HepG2 (cell line): ENCODE measurements at places on chromosomes 4 and X. TPM values are rescaled to one million over a fixed set of nuclear protein-coding genes. Genes with fewer than 3 reads are reported as not detected.
A peak's percentile ranks its signal among the peaks of the same experiment; 100 is the strongest.

DNA sequence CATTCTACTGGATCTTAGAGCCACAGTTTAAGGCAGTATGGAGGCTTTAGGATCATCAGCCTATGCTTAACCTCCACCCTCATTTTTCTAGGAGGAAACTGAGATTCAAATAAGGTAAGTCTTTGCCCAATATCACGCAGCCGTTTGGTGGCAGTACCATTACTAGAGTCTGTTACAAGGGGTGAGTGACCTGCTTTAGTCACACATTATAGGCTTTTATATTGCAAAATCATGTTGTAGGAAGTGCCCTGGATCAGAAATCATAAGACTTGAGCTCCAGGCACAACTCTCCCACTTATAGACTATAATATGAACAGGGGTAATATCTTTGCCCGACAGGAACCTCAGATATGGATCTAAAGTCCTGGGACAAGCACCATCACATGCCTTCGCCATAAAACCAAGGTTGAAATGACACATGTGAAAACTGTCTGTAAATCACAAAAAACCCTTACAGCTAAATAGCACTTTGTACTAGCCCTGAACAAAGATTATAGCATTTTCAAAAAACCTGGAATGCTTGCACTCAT lies 19.2 kb downstream of the HPSE start:
- no peak for DNase-seq

DNA sequence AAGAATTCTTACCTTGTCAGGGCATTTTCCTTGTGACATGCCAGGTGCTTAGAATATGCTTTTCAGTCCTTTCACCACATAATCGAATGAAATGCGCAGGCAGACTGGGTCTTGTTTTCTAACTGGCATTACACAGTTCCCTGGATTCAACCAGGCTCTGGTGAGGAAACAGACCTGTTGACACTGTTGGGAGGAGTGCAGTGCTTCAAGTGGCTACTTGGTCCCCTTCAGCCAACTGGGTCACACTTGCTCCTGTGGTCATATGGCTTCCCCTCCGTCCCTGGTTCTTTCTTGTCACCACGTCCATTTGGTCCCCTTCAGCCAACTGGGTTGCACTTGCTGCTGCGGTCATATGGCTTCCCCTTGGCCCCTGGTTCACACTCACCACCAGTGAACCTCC lies 9.7 kb downstream of the SMIM20 start:
- no peak for DNase-seq

ENPP6 gene
- not detected in 2 replicates for total RNA-seq

GRCh38 chr4:70705183-70706043 lies 16.4 kb upstream of the RUFY3 start:
- peak; percentile 52 for DNase-seq

- no peak for DNase-seq
Observed at GRCh38 chrX:139766545-139766983, 58.6 kb upstream of the MCF2 start.

DNA sequence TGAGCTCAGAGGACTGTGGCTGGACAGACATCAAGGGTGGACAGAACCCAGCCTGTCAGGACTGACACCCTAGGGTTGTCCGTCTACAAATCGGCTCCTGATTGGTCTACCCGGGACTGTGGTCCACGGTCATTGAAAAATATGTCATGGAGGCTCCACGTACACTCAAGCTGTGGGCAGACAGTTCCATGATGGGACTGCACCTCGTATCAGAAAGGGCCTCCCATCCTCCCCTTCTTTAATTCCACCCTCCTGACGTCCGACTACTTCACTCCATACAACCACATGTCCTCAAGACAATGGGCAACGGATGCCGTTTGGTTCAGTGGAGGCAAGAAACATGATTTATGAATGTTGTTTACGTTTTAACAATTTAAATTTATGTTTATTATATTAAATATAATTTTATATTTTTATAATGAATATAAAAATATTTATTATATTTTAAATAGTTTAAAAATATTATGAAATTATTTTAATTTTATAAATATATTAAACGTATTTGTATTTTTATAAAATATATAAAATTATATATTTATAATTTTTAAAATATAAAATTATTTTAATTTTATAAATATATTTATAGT lies 58.0 kb upstream of the SHOX start:
- DNase-seq = no peak

GRCh38 chr4:152010710-152011079 lies 249.9 kb upstream of the GATB start:
- DNase-seq = no peak

TMEM150C gene
- 0.11 and 0.42 TPM in 2 replicates for total RNA-seq

ARSJ gene
- not detected in 2 replicates for total RNA-seq

EDA gene
- 6.4 and 8.8 TPM in 2 replicates for total RNA-seq

FGF13 gene
- total RNA-seq = 0.33 and 0.84 TPM in 2 replicates

DNA sequence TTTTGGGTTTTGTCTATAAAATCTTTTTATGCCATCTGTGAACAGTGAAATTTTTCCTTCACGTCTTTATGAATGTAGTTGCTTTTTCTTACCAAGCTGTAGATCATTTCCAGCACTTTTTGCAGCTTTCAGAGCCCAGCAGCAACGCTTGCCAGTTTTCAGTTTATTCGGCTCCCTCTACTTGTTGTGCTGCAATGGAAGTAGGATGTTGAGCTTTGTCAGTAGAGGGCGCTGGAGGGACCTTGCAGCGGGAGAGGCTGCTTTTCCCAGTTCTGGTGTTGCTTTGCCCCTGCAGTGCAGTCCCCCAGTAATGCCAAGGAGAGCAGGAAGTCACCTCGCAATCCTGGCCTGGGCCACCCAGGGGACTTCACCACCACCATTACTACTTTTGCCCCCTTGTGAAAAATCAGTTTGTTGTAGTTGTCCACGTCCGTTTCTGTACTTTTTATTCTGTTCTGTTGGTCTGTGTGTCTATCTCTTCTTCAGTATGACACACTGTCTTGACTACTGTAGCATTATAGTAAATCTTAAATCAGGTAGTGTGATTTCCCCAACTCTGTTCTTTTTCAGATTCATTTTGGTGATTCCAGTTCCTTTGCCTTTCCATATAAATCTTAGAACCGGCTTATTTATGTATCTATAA lies 21.8 kb downstream of the CMC4 start:
- peak; percentile 35 for DNase-seq

GRCh38 chr4:159048166-159048886 lies 54.6 kb upstream of the RAPGEF2 start:
- peak; percentile 84 for DNase-seq

DNA sequence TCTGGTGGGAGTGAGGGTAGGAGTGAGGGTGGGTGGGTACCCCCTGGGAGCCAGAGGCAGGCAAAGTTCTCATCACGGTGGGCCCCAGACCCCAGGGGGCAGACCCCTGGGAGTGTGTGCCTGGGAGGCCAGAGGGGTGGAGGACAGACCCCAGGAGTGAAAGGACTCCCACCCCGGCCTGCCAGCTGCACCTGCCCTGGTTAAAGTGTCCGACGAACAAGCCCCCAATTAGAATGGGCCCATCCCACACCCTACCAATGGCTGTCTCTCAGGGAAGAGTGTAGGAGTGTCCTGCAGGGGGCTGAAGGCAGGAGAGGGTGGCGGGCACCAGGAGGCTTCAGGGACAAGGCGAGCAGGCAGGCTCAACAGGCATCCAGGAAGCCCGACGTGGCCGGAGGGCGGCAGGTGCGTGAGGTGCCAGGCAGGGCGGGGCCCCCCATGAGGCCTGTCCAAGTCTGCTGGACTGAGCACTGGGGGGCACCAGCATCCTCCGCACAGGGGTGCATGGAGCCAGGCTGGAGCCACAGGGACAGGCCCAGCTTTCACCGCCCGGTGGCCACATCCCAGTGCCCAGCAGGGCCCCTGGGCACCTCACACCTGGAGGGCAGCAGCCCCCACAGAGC lies 8.7 kb downstream of the PDE6B start:
- DNase-seq = no peak

DNA sequence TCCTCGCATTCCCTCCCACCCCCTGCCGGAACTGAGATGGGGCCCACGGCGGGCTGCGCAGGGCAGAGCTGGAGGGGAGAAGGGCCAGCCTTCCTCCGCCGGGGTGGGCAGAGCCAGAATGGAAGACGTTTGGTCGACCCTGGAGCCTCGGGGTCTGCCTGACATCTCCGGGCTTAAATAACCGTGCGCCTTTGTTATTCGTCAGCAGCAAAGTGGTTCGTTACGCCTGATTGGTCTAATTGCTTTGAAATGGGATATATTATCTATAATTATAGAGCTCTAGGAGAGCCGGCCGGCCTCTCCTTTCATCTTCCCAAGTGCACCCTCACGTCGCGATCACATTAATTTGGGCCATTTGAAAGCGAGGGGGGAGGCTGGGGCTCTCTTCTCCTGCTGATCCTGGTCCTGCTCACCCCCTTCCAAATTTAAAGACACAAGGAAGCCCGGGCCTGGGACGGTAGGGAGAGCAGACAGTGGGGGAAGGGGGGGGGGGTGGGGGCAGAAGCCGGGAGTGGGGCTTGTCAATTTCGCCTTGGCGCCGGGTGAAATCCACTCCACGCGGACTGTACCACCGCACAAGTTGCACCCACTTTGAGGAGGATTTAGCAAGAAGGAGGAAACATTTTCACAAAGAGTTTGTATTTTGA lies 4.7 kb upstream of the MSX1 start:
- no peak for DNase-seq

GRCh38 chrX:40459571-40460158 lies 121.1 kb upstream of the ATP6AP2 start:
- DNase-seq = no peak

ITGB1BP2 gene
- 0.21 and 2.2 TPM in 2 replicates for total RNA-seq

DNA sequence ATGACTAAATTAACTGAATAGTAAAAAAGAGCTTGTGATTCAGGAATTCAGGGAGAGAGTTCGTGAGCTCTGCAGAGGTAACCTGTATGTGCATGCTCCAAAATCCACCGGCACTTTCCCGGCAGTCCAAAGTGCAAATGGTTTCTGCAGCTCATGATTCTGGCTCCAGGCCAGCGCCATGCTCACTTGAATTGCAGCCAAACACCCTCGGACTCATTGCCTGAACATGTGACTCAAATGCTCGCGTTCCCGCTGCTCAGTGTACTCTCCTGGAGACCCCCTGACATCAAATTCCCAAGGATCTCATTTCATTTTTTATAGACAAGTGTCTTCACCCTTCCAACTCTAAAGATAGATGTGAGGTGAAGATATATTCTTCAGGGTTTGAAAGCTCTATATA lies 44.1 kb upstream of the SH3RF1 start:
- peak; percentile 91 for DNase-seq

TRIM2 gene
- total RNA-seq = 4.2 and 7.0 TPM in 2 replicates

S100G gene
- total RNA-seq = not detected in 2 replicates

- peak; percentile 24 for DNase-seq
Observed at GRCh38 chrX:134624046-134624430, 34.2 kb downstream of the PLAC1 start.

DNA sequence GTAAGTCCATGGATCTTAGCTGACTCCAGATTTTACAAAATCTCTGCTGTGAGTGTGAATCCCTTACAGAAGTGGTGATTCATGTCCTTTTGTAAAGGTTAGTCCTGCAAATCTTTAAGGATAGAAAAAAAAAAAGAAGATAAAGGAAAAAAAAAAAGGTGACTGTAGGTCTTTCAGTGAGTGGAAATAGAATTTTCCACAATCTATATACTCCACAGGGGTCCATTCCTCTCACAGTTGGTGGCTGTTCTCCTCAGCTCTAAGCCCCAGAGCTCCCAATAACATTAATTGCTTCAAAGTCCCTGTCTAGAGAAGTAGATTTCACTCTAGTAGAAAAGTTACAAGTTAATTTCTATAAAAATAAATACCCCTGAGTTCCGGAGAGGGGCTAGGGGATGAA lies 189.1 kb downstream of the NDST4 start:
- DNase-seq = no peak
